Activated CD4-positive, alpha-beta T cell treated with anti-CD3 and anti-CD28 coated beads for 24 hours (primary cell): ENCODE measurements at places on chromosomes 4 and X.

DNA sequence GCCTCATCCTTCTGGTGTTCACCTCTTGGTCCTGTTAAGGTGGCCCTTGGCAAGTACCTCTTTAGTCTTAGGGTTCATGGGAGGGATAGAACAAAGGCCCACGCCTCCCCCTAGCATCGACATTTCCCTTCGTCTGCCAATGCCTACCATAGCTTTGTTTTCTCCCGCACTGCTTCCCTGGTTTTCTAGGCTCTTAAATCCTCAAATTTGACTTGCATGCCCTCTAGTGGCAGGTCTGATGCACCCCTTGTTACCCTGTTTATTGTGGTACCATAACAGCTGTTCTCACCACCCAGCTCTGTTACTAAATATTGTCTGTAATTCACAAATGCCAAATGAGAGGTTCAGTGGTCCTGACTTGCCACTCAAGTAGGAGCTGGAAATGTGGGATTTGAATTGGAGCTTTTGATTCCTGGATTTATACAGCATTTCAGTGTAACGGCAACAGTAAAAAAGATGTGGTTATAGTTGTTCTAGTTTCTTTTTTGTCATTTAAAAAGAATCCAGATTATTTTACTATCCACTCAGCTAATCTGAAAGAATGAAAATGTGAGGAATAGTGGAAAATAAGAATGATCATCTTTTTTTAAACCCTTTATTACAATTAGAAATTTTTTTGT, 100.1 kb downstream of the REPS2 start:
- peak; percentile 6 for DNase-seq

GRCh38 chrX:16814597-16814996, 28.3 kb downstream of the TXLNG start:
- DNase-seq: no peak

DNA sequence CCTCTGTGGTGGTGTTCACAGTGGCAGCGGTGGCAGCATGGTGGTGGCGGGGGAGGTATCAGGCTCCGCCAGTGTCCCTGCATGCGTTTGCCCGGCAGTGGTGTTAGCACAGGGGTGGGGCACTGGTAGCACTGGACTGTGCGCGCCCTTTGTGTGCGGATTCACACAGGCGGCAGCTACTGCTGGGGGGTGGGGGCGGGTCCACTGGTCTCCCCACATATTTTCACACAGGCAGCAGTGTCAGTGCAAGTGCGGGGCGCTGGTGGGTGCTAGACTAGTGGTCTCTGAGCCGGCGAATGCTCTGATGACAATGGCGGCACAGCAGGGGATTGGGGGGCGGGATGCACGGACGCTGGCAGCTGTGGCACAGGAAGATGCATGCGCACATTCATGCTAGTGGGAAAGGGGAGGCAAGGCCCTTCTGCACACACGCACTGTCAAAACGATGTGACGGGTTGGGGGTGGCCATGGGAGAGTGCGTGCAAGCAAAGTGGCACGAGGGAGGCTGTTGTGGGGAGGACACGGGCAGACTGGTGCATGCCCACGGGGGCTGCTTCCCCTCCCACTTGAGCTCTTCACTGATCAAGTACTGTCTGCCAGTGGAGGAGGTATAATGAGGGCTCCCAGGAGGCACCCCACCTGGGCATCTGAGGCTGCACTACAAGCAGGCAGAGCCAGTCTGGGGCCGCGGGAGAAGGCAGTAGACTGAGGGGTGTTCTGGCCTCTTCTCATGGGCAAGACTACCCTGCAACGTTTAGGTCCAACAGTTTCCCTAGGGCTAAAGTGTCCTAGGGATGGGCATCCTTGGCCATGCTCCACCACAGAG, 53.0 kb downstream of the POF1B start:
- no peak for DNase-seq

DNA sequence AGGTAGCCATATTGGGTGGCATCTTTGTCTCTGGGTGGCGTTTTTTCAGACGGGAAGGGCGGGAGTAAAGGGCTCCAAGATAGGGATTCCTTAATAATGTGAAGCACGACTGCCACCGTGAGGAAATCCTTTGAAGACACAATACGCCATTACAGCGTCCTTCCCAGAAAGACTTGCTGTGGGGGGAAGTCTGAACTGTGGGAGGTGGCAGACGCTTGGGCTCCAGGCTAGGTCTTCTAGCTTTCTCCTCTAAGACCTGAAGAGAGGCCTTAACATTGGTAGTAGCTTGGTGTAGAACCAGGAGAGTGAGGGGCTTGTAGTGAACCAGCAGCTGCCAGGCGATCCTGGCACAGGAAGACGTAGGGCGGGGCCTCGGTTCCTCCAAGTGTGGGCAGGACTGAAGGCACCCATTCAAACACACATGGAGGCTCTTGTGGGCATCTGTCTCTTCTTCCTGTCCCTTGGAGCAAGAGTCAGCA, 197.3 kb downstream of the OR13H1 start:
- DNase-seq: no peak

DNA sequence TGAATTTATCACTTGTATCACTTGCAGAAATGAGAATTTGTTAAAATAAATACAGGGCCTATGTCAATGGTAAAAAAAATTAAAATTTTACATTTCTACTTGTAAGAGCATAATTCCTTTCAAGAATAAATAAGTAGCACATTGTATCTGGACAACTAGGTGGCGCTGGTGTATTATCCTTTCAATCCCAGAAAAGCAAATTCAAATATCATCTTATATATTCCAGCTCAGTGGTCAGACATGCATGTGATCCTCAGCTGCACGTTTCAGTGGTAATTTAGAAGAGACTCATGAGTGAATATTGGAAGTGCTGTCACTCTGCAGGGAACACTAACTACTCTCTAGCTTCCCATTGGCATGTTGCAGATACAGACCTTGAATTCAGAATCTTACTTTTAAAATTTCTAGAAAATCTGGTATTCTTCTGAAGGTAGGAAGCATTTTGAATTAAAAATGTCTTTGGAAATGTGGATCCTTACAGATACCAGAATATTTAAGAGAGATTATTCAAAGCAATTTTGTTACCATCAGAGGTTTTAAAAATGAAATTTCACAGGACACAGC, 1414.7 kb upstream of the TENM3 start:
- no peak for DNase-seq

DNA sequence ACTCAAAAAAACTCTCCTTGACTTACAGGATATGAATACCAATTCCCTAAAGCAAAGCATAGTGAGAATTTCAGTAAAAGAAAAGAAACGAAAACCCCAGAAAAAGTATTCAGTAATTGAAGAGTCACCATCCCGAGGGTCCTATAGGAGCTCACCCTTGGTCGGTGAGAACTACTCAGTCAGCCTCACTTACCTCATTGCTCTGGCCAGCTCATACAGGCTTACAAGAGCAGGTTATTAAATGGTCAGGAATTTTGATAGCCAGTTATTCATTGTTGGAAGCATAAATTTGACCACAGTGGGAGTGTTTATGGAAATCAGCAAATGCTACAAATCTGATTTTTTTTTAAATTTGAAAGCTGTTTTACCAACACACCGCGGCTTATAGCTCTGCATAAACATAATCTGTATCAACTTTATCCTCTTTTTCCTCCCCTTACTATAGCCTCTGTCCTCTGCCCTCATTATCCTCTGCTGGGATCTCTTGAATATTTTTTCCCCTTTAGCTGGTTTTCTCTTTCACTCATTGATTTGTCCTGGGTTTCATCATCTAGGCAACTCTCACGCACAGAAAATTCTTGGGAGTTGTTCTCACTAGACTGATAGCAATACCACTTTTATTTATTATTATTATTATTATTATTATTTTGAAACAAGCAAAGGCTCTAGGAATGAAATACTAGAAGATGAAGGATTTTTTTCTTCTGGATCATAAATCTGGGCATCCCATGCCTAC, 11.0 kb upstream of the CXCL2 start:
- no peak for DNase-seq

- DNase-seq: no peak
These were observed 295.4 kb downstream of the CFAP47 start for GRCh38 chrX:36214924-36215323.
